ENCODE measurements at places on chromosomes 1 and 21.

GRCh38 chr1:39525366-39526165 is 34.1 kb downstream of the BMP8A start:
- peak; percentile 73 for DNase-seq

GRCh38 chr1:203039609-203040512 is 13.6 kb downstream of the PPFIA4 start:
- DNase-seq = peak; percentile 52

DNA sequence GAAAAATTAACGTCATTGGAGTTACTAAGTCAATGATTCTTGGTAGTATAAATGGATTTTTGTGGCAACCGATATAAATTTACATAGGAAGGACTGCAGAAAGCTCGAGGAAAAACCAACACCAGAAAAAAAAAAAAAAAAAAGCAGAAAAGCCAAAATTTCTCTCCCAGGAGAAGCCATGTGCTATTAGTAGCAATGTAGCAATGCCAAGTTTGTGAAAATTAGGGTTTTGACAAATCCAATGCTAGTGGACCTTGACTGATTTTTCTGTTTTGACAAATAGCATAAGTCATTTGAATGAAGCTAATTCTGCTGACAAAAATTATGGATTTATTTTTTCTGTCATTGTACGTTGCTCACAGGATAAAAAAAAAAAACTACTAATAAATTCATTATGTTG is 1561.9 kb downstream of the MRPL39 start:
- no peak for DNase-seq

- DNase-seq = no peak
Observed at GRCh38 chr1:45423906-45424678, 66.9 kb downstream of the TESK2 start.

DNA sequence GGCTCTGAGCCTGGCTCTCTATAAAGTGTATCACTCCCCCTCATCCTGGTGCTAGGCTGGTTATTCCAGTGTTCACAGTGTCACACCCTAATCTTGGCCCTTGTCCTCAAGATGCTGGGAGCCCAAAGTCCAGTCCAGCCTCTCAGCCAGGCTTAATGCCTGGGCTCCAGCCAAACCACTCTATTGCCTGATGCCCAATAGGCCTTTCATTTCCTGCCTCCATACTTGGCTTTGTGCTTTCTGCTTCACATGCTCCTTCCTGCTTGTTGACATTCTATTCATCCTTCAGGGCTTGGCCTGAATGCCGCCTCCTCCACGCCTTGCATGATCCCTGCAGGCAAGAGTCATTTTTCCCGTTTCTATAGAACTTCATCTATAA is 1.7 kb downstream of the KLHDC8A start:
- DNase-seq = no peak

GRCh38 chr1:76074321-76075187 is at the start of gene ST6GALNAC3:
Gene ST6GALNAC3, plus strand, starts transcription at chr1:76074746.
- no peak for DNase-seq

- no peak for DNase-seq
Observed at GRCh38 chr1:201675143-201675542, 136.2 kb downstream of the NAV1 start.

DNA sequence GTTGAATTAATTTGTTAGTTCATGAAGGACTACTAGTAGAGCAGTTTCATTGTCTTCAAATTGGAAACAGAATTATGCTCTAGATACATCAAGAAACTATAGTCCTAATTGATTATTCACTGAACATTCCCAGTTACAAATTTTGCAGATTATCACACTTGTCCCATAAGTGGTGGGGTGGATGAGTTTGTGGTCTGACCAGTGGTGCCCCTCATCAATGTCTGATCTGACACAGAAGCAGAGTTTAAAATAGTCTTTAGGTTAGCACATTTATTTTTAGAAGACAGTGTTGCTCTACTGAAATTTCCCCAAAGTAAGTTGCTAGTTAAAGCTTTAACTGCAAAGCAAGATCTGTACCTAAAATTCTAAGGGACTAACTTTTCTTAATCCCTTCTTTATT is 42.9 kb downstream of the INKA2 start:
- no peak for DNase-seq

DNA sequence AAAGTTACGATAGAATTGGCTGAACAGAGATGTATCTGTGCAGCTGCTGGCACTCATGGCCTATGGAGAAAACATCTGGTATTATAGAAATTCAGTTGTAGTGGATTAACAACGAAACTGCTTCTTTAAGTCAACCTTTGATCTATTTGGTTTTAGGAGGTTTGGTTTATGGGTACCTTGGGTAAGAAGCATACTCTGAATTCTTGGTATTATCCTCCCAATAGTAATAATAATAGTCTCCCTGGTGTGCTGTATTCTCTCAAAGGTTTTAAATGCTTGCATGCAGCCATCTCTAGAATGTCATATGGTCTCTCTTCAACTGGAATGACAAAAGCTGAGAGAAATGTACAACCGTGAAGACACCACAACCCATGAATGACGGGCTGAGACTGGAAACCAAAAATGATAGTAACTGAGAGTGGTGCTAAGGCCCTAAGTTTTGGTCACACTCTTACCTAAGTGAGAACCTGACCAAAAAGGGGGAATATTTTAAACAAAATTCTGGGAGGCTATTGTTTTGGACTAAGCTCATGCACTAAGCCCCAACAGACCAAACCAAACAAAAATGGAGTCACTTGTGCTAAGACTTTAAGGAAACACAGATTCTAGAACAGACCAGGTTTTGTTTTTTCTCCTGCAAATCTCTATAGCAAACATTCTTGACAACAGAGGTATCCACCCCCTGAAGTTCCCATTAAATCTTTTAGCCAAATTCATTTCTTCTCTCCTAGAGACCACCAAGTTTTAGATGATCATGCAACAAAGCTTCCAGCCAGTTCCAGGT is 17.6 kb upstream of the TMEM61 start:
- no peak for DNase-seq

GRCh38 chr1:241351841-241352240 is 5.2 kb downstream of the RGS7 start:
- no peak for DNase-seq

- DNase-seq = no peak
Observed at GRCh38 chr1:67355745-67356424, 48.2 kb downstream of the IL12RB2 start.

DNA sequence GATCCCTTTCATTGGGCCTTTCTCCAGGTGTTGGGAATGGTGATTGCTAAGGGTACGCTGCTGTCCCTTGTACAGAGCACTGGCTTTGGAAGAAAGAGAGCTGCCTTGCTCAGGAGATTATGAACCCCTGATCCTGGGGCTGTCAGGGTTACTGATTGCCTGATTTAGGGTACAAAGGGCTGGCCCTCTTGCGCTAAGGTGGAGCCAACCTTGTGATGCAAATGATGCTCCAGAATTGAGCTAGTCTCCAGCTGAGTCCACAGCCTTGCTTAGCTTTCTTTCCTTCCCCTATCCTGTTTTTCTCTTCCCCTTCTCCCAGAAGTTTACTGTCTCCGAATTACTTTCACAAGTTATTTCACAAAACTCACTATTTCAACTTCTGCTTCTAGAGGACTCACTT is 334.7 kb downstream of the AMY1C start:
- no peak for DNase-seq

GRCh38 chr1:24414775-24415333 is 748 bp upstream of the NIPAL3 start:
- DNase-seq = no peak

GRCh38 chr1:67262735-67263134 is 44.9 kb upstream of the IL12RB2 start:
- no peak for DNase-seq

GRCh38 chr1:198455966-198456365 is 84.5 kb downstream of the ATP6V1G3 start:
- no peak for DNase-seq

GRCh38 chr1:84997667-84998600 is 1.0 kb upstream of the MCOLN2 start:
- peak; percentile 42 for DNase-seq

- DNase-seq = no peak
Observed at GRCh38 chr1:234474375-234474774, 4.6 kb downstream of the TARBP1 start.

- DNase-seq = no peak
Observed at GRCh38 chr1:47791879-47792608, 205.1 kb downstream of the TRABD2B start.

GRCh38 chr1:217333939-217334338 is 297.0 kb downstream of the GPATCH2 start:
- peak; percentile 73 for DNase-seq

- DNase-seq = no peak
Observed at GRCh38 chr21:25188677-25189079, 418.6 kb downstream of the MRPL39 start.

DNA sequence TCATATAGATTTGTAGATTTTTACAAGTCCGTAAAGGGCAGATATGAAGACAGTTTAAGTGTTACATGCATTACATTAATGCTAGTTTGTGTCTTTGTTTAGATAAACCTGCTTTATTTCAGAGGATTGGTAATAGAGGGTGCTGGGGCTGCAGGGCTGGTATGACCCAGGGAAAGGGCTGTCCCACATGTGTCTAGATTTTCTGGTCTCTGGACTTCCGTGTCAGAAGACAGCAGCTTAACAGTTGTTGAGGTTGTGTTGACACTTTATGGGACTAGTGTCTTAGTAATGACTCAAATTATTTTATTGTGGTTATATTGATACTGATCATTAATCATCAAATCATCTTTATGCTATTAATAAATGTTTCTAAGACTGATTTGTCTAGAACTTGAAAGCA is 10.1 kb downstream of the PRDM2 start:
- DNase-seq = no peak

DNA sequence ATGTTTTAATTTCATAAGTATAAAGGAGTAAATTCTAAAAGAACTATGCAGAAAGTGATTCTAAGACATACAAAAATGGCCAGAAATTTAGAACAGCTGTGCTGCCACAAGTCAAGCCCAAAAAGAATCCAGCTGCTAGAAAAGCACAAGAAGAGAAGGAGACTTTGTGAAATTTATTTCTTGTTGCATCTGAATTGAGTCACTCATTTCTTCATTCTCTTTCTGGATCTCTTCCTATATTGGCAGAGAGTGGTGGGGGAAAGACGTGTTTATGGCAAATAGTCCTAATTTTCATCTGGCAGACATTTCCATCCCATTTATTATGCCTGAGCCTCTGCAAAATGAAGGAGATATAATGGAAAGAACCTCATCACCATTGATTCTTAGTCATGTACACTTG is 139.6 kb upstream of the CTTNBP2NL start:
- no peak for DNase-seq

GRCh38 chr1:160576390-160576789 is 2.9 kb downstream of the CD84 start:
- DNase-seq = no peak

Measured in NAMALWA (cell line).